Vagina (tissue), 2 donors: ENCODE measurements at places on chromosomes 7 and 10. TPM values are rescaled to one million over a fixed set of nuclear protein-coding genes. Genes with fewer than 3 reads are reported as not detected.

TRUB1 gene
- total RNA-seq, result 30.2 TPM

EXOC4 gene
- 99.2 TPM for total RNA-seq

LIPF gene
- not detected for total RNA-seq

OR2A5 gene
- total RNA-seq, result not detected

PRRT4 gene
- 7.6 TPM for total RNA-seq

WNT8B gene
- not detected for total RNA-seq

SLC16A9 gene
- 3.7 TPM for total RNA-seq

SLC18A2 gene
- total RNA-seq, result 11.5 TPM
